HFFc6 (cell line): ENCODE measurements at places on chromosomes 1 and 21. TPM values are rescaled to one million over a fixed set of nuclear protein-coding genes. Genes with fewer than 3 reads are reported as not detected.

- DNase-seq = no peak
These were observed 423.9 kb downstream of the DSCAM start for GRCh38 chr21:40422896-40423635.

DNA sequence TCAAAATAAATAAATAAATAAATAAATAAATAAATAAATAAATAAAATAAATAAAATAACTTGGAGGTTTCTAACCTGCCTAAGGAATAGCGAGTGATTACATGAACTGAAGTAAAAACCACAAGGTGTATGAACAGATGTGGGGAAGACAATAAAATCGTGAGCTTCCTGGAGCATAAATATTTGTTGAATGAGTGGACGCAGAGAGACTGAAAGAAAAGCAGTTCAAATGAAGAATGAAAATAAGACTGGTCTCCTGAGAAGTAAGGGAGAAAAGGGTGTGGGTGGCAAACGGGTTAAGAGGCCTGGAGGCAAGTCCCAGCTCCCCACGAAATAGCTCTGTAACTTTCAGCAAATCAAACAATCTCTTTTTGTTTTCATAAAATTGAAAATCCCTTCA is 33.6 kb downstream of the CHML start:
- no peak for DNase-seq

DNA sequence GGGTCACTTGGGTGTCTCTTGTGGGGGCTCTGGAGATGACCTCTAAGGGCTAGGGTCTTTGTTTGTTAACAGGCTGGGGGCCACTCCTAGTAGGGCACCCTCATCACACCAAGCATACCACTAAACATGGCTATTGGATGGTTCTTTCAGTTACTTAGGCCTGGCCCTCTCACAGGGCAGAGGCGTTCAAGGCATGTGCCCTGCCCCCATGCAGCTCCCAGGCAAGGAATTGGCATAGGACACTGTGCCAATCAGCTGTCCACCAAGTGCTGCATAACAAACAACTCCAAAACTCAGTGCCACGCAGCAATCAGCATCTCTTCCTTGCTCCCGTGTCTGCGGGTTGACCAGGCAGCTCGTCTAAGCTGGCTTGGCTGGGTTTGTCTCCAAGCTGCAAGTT is 2.1 kb upstream of the KCNAB2 start:
- no peak for DNase-seq

GRCh38 chr1:225460021-225460736 is 32.3 kb upstream of the LBR start:
- no peak for DNase-seq

- no peak for DNase-seq
These were observed 52.6 kb downstream of the SLC19A1 start for GRCh38 chr21:45489722-45489982.

Gene SELP
- total RNA-seq = not detected in 3 replicates
